Activated naive CD8-positive, alpha-beta T cell treated with anti-CD3 and anti-CD28 coated beads, Interleukin-2, amount 10 ng/mL, durations not matched to agents 7 days and 5 days (primary cell): ENCODE measurements at places on chromosomes 2 and 18. TPM values are rescaled to one million over a fixed set of nuclear protein-coding genes. Genes with fewer than 3 reads are reported as not detected.

The POTEC gene
- not detected for total RNA-seq

GRCh38 chr2:130241041-130241707 is 42.9 kb upstream of the TUBA3E start:
- no peak for DNase-seq

- DNase-seq, result no peak
Observed at GRCh38 chr18:55875371-55875901, 287.4 kb upstream of the TCF4 start.

- no peak for DNase-seq
Observed at GRCh38 chr2:12918835-12919445, 202.2 kb downstream of the TRIB2 start.

DNA sequence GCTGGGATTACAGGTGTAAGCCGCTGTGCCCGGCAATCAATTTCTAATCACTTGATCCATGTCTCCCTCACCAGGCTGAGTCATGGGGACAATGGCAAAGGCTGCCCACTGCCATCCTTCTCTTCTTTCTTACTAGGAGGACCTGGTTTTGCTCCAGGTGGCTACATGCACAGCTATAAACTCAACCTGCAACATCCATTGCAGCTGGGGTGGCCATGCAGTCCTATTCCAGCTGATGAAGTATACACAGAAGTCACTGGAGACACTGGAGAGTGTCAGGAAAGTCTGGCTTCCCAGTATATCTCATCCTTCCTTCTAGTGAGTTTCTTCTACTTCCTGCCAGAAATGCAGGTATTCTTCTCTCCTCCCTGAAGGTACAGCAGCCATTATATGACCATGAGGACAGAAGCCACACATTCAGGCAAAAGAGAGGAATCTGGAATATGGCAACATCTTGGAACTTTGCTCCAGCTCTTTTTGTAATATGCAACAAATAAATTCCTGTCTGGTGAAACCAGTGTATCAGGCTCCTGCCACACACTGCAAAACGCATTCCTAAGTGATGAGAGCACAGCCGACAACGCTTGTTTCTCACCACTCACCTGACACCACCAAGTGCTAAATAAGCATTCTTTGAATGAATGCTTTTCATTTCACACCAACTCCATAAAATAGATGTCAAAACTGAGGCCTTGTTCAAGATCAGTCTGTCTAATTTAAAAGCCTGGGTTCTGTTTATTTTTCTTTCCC is 32.3 kb downstream of the SCTR start:
- no peak for DNase-seq

DNA sequence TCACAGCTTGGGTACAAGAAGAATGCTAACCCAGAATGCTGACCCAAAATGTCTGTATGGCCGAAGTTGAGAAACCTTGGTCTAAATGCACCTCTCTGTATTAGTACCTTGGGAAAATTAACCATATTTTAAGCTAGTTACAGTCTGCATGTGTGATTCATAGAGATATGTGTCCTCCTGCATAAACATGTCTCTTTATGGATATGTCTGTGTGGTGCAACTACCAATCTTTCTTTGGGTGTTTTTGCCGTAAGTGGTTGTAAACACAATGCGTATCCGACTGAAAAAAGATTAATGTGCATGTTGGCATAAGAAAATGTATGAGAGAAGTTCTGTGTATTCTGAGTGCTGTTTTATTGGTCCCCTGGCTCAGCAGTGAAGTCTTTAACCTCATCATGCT is 54.2 kb upstream of the GAREM2 start:
- no peak for DNase-seq

The SPEG gene
- 18.1 TPM for total RNA-seq

- no peak for DNase-seq
Observed at GRCh38 chr2:139885921-139886498, 1105.8 kb upstream of the NXPH2 start.

- DNase-seq, result no peak
Observed at GRCh38 chr2:99297994-99298393, 3.0 kb downstream of the LYG1 start.

- DNase-seq, result no peak
Observed at GRCh38 chr2:159069229-159069628, 100.8 kb downstream of the TANC1 start.

- no peak for DNase-seq
Observed at GRCh38 chr2:15782009-15782751, 158.2 kb upstream of the MYCN start.

- DNase-seq, result no peak
Observed at GRCh38 chr2:190415794-190416775, 7.9 kb downstream of the MFSD6 start.

The COLEC12 gene
- 0.11 TPM for total RNA-seq

DNA sequence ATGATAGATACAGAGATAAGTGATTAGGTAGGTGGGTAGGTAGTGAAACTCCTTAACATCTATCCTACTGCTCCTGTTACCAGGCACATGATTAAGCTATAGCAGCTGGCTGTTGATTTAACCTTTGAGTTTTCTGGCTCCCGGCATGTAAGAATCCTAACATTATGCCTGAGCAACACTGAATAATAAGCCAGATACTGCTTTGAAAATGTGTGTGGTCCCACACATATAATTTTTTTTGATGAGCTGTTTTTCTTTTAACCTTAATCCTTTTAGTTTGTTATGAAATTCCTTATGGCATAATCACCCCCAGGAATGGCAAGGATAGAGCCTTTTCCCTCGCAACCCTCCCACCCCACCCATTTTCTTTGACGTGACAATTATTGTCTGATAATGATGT is 104.2 kb upstream of the NEUROD1 start:
- no peak for DNase-seq

The REG1A gene
- not detected for total RNA-seq

The FZD7 gene
- 0.44 TPM for total RNA-seq

DNA sequence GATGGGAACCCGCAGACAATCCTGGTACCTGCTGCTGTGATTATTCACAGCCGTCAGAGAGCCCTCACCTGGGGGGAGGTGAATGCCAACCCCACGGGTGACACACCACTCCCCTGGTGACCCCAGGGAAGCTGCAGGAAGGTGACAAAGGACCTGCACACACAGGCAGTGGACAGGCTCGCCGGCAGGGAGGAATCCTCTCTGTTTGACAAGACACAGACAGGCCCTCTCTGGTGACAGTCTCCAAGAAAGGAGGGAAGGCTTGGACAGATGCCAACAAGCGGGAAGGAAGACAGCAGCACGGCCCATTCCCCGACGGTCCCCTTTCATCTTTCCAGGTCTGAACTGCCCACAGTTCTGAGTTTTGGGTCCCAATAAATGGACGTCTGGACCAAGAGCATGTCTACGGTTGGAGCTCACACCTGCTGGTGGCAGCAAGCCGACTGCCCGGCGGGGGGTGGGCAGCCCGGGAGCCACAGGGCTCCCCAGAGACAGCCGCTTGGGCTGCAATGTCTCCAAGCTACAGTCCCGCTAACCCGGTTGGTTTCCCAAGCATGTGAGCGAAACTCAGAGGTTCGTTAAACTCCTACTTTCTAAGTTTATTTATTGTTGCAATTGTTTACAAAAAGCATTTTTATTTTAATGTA is 31.8 kb downstream of the HDAC4 start:
- no peak for DNase-seq

DNA sequence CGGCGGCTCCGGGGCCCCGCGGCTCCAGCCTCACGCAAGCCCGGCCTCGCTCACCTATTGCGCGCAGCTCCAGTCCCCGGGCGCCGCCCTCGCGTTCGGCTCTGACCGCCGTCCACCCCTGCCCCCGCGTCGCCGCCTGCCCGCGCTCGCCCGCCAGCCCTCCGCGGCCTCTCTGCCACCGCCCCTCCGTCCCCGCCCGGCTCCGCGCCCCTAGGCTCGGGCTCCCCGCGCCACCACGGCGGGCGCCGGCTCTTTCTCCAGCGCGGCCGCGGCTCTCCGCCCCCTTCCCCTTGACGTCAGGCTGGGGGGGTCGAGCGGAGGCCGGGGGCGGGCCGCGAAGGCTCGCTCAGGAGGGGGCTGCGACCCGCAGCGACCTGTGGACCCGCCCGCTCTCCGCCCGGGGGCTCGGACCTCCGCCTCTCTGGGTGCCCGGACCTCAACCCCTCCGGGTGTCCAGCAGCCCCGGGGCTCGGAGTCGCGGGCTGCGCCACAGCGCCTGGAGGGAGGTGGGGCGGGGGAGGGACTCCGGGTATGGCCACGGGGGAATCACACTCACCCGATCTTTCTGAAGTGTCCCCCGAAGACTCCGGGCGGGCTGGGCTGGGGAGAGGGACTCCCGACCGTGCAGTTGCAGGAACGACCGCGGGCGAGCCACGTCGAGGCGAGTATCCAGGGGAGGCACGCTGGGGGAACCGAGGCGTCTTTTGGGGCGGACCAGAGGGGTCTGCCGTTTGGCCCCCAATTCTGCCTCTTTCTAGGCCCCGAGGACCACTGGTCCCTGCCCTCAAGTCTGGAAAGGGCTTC is at the start of gene SEMA4C:
Gene SEMA4C, minus strand, starts transcription at position 259 of the 804 bp plus-strand sequence. CDS start 2,194 bp downstream, outside the sequence.
- peak; percentile 76 for DNase-seq

GRCh38 chr2:198706476-198707082 is 751.2 kb downstream of the SATB2 start:
- no peak for DNase-seq

- DNase-seq, result no peak
Observed at GRCh38 chr2:19488009-19488691, 129.7 kb upstream of the OSR1 start.

The SERPINB12 gene
- total RNA-seq, result not detected

GRCh38 chr2:40556293-40556692 is 104.4 kb upstream of the SLC8A1 start:
- no peak for DNase-seq

The CDCA7 gene
- total RNA-seq, result 81.5 TPM

DNA sequence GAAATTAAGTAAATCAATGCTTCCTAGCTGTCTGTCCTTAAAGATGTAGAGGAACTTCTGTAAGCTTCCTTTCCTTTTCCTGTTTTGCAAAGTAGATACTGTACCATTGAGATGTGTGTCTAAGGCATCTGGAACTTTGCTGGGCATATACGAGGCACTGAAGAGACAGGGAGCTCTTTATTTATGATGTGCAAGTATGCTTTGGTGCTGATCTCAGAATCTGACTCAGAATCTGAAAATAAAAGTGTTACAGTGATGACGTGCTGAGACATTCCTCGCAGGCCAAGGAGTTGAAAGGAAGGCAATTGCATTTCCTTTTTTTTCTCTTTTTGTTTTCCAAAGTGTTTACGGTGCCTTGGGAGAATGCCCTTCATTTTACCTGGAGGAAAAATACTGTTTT is 230.9 kb upstream of the RGPD4 start:
- DNase-seq, result no peak

The RPRM gene
- not detected for total RNA-seq

- DNase-seq, result no peak
Observed at GRCh38 chr2:45096996-45097395, 87.7 kb upstream of the SIX2 start.

GRCh38 chr2:219149667-219150066 is 10.9 kb downstream of the NHEJ1 start:
- no peak for DNase-seq

The DPP4 gene
- 101 TPM for total RNA-seq

The CAPN14 gene
- 0.17 TPM for total RNA-seq

DNA sequence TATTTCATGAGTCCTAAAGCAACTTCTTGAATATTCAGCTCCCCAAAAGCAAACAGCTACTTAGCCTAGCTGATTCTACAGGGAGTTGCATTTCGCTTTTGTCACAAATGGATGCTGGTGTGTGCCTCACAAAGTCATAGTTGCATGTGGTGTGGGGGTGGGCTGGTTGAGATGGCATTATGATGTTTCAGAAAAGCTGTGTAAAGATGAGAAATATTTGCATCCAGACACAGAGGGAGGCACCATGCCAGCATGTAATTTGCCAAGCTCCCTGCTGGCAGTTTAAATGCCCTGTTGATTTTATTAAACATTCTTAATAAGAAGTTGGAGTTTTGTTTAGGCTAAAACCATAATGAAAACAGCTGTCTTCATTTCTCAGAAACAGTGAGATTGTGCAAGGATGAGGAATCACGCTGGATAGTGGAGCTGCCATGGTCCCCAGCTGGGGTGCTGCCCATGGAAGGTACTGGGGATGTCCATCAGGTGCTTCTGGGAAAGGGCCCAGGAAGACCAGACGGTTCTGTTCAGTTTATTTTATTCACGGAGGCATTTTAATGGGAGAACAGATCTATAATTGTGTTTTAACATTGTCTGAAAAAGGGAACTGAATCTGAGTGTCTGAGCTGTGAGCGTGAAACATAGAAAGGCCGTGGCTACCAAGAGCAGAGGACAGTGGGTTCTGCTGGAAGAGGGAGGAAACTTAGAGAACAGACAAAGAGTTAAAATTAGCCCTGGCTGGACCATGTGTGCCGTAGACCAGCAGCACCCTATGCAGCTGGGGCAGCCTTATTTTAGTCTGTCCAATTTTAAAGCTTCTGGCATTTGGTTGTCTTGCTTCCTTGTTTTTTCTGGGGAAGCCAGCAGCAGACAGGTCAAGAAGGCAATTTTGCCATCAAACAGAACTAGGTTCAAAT is 177.1 kb downstream of the FAM210A start:
- DNase-seq, result no peak

- DNase-seq, result no peak
Observed at GRCh38 chr2:105521616-105522015, 122.8 kb upstream of the FHL2 start.

DNA sequence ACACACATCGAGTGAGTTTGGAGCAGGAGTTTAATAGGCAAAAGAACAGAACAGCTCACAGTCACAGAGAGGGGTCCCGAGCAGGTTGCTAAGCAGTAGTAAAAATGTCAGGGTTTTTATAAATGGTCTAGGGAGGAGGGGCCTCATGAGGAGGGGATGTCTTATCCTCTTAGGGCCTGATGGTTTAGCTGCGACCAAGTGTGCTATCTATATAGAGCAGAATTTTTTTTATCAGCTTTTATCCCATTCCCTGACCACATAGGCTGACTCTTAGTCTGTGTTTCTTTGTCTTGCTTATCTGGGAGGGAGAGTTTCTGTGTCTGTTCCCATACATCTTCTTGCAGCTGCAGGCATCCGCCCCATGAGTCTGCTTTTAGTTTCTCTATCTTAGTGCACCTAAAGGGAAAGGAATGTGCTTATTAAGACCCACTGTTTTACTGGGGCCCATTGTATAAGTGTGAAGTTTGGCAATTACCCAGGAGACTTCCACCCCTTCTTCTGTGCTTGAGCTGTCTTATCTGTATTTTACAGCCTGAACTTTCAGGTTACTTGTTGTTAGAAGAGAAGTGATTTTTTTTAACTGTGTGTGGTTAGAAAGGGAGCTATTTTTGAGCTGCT is 30.4 kb upstream of the GMCL1 start:
- DNase-seq, result no peak

DNA sequence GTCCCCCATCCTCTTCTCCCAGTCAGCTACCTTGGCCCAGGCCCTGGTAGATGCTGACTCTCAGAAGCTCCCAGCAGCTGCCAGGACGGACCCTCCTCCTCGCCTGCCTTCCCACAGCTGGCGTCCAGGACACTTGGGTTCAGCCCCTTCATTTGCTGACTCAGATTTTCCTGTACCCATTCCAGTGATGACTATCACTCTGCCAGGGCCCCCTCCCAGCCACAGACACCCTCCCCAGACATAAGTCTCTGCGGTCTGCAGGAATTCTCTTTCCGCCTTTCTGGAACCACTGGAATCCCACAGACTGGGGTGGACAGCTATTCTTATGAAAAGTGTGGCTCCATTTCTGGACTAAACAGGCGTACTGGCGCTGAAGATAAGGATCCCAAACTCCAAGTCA is 260.3 kb upstream of the EPAS1 start:
- no peak for DNase-seq

The STAT1 gene
- 571 TPM for total RNA-seq

The RIT2 gene
- total RNA-seq, result not detected

- no peak for DNase-seq
Observed at GRCh38 chr2:188785490-188785889, 188.7 kb upstream of the COL3A1 start.

The COL4A4 gene
- total RNA-seq, result not detected

The SH3RF3 gene
- total RNA-seq, result 0.31 TPM
